ENCODE measurements at places on chromosomes 12 and 14. TPM values are rescaled to one million over a fixed set of nuclear protein-coding genes. Genes with fewer than 3 reads are reported as not detected.

CLEC6A gene
- polyA plus RNA-seq, result not detected

GLI1 gene
- polyA plus RNA-seq, result 0.21 TPM

RD3L gene
- not detected for polyA plus RNA-seq

CACNA1C gene
- polyA plus RNA-seq, result 0.48 TPM

ADAM21 gene
- 0.21 TPM for polyA plus RNA-seq

RIMBP2 gene
- polyA plus RNA-seq, result 0.09 TPM

RAD9B gene
- polyA plus RNA-seq, result 0.77 TPM
